Coronary artery (tissue), 2 donors: ENCODE measurements at places on chromosomes 1 and 21.

GRCh38 chr1:46284597-46285564, 18.5 kb downstream of the LRRC41 start:
- no peak for DNase-seq

GRCh38 chr1:60969971-60970509, 112.3 kb upstream of the NFIA start:
- DNase-seq, result no peak

GRCh38 chr21:34887725-34888568, 161.2 kb downstream of the RUNX1 start:
- DNase-seq, result peak; percentile 92

GRCh38 chr1:180611016-180611930, 20.5 kb upstream of the XPR1 start:
- DNase-seq, result no peak

- peak; percentile 52 for DNase-seq
These were observed 29.2 kb downstream of the POFUT2 start for GRCh38 chr21:45258466-45258865.

DNA sequence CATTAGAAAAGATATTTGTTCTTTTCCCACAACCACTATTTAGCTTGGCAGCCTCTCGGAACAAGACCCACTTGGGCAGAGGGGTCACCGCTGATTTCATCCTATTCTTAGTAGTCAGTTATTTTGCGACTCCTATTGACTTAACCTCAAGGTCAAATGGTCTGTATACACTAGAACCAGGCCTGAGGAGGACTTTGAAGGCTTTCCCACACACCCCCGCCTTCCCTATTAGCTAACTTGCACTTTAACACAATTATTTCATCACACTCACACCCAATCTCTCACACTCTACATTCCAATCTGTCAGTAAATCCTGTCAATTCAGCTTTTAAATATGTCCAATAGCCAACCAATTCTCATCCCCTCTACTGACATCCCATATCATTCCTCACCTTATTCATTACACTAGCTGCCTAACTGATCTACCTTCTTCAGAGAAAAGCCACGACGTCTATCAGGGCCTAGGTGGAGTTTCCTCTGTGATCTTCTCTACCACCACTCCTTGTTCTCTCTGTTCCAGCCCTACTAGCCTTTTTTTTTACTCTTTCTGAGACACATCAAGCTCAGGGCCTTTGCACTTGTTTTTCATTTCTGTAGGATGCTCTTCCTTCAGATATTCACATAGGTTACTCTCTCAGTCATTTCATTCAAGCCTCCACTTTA, 1.0 kb upstream of the NIBAN1 start:
- no peak for DNase-seq

- DNase-seq, result no peak
These were observed 30.4 kb downstream of the VAV3 start for GRCh38 chr1:107934578-107934977.

DNA sequence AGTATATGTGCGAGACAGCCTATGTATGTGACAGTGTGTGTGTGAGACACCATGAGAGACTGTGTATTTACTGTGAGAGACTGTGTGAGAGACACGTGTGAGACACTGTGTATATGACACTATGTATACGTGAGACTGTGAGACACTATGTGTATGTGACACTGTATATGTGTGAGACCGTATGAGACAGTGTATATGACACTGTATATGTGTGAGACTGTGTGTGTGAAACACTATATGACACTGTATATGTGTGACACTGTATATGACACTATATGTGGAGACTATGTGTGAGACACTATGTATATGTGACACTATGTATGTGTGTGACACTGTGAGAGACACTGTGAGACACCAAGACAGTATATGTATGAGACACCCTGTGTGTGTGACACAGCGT, 52.9 kb upstream of the KDM4A start:
- no peak for DNase-seq

DNA sequence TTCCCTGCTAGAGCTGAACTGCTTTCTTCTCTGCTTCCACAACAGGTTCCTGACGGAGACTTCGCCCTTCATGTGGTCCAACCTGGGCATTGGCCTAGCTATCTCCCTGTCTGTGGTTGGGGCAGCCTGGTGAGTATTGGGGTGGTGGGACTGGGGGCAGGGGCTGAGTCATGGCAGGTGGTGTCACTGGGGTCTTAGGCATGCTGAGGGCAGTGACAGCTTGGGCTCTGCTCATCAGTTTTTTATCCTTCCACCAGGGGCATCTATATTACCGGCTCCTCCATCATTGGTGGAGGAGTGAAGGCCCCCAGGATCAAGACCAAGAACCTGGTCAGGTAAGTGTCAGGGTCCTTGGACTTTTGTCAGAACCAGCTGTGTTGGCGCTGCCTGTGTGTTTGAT, 1.3 kb downstream of the ATP6V0B start:
- no peak for DNase-seq

GRCh38 chr1:172132836-172133235, 287.6 kb upstream of the C1orf105 start:
- no peak for DNase-seq

DNA sequence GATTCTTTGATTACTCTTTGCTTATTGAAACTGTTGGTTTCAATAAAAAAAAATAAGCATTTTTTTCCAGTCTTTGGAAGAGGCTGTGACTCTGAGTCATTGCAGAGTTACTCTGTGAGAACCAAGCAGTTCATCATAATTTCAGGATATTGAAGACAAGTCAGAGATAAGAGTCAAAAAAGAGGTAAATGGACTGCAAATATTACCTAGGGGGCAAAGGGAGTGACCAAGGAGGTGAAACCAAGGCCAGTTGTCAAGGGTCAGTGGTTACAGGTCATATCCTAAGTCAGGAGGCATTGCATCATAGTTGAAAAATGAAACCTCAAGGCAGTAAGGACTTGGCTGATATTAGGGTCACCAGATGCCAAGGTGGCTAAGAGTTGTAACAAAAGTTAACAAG, 597.1 kb upstream of the USP24 start:
- no peak for DNase-seq

DNA sequence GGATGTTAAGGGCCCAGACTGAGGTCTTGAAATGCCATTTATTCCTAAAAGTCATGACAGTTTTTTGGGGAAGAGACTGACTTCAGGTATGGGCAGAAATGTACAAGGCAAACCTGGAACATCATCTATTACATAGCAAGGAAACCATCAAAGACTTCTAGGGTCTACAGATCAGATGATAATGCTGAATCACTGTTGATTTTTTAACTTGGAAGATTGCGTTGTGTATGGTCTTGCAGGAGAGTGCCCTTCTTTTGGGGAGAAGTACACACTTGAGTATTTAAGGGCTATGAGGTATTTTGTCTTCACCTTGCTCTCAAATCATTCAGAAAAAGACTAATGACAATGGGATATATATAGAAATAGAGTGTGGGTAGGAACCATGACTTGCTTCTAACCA, 15.4 kb upstream of the RD3 start:
- no peak for DNase-seq

GRCh38 chr1:234965111-234965510, 163.5 kb downstream of the TOMM20 start:
- DNase-seq, result peak; percentile 71

GRCh38 chr1:3091334-3091733, 22.3 kb downstream of the PRDM16 start:
- DNase-seq, result no peak

- no peak for DNase-seq
These were observed 1.6 kb downstream of the LMO4 start for GRCh38 chr1:87330057-87330884.

GRCh38 chr1:212968368-212968863, 18.1 kb downstream of the VASH2 start:
- DNase-seq, result peak; percentile 46

DNA sequence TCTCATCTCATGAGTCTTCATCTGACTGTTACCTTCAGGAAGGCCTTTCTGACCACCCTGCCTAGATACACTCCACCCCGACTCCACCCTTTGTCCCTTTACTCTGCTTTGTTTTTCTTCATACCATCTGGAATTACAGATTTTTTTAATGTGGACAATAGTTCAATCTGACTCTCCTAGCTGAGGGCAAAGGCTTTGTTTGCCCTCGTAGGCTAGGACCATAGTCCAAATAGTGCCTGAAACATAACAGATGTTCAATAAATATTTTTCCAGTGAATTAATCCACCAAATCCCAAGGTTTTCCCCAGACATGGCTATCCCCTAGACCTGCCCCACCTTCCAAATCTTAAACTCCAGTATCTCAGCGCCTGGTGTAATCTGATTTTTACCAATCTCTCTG, 176.5 kb upstream of the GJB5 start:
- DNase-seq, result no peak

DNA sequence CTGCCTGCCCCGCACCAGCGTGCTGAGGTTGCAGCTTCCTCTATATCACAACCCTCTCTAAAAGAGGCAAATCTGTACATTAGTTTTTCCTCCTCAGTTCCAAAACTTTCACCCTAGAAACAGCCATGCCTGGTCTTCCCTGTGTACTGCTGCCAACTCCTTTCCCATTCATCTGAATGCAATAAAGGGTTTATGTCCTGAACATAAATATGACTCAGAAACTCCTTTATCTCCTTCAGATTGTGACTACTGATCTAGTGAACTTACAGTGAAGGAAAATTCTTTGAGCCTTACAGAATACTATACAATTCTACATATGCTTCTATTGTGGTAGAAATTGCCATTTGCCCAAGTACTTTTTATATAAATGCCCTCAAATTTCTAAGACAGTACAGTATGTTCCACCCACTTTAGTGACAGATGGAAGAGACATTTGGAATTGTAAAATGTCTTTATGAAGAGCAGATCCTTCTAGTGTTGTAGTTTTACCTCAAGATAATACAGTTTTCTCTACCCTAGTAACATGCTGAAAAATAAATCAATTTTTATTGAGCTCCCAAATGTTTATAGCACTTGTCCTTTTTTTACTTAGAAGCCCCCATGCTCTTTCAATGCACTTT, 345.1 kb upstream of the SNX7 start:
- no peak for DNase-seq

DNA sequence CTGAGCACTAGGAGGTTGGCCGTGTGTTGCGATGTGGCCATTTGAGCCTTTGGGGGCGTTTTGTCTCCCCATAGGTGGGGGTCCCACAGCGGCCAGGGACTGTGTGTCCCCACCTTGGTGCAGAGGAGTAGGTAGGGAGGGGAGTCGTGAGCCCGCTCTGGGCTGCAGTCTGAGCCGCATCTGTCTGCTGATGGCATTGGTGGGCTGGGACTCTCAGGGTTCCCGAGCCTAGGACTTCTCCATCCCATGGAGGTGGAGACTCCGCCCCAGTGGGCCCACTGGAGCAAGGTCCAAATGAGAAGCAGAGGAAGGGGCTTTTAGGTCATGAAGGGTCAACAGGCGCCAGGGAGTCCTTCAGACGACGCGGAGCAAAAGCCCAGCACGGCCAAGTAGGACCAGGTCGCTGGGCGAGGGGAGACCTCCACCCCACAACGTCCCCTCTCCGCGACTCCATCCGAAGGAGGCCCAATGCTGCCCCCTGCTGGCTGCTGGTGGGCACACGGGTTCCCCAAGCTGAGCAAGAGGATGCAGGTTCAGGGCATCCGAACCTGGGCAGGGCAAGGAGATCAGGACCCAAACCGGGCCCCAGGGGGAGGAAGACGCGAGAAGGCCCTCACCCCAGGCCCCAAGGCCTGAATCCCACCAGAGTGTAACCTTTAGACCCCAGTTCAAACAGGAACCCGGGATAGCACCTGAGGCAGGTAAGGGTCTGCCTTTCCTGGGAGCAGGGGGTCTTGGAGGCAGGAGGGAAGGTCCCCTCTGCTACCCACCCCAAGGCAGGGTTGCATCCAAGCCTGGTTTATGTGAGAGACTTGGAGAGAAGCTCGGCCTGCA, 14.9 kb downstream of the TTC34 start:
- DNase-seq, result no peak
